ENCODE measurements at places on chromosomes 2 and 18. TPM values are rescaled to one million over a fixed set of nuclear protein-coding genes. Genes with fewer than 3 reads are reported as not detected.
A peak's percentile ranks its signal among the peaks of the same experiment; 100 is the strongest.

ZNF385B gene
- 5.5 TPM for total RNA-seq

DNA sequence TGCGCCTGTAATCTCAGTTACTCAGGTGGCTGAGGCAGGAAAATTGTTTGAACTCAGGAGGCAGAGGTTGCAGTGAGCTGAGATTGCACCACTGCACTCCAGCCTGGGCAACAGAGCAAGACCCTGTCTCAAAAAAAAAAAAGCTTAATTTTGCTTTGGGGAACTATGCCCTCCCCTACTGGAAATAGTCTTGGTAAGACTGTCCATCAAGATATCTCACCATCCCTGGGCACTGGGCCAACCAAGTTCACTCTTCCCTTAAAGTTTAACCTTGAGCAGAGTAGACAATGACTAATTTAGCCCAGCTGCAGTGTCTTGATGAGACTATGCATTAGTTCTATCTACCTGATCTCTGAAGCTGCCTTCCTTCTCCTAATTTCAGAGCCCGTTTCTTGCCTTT, 44.7 kb downstream of the ASXL2 start:
- DNase-seq: no peak
- peaks cover 17% of the 10 kb centered on the region for H3K4me1 ChIP-seq
- no peaks in the 10 kb centered on the region for H3K27me3 ChIP-seq

DNA sequence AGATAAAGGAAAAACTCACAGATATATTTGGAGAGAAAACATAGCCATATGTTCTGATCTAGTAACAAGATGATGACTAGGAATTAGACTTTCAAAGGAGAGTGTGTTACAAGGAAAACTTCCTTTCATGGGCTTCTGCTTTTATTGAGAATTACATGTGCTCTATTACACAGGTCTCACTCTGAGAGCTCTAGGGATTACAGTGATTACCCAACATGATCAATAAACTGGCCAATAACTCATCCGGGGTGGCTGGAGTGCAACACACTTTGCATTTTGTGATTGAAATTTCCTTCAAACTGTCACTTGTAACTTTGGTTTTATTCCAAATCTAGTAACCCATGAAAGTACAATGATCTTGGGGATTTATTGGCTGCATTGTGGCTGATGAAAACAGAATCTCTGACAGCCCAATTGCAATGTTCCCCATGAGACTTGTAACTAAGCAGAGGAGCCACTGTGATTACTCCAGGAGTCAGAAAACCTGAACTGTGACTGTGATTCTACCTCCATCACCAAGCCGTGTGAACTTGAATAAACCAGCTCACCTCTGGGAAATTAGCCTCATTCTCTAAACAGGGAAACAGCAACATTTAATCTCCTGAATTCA, 40.2 kb upstream of the LRRC30 start:
- H3K36me3 ChIP-seq: no peaks in the 10 kb centered on the region
- peaks cover 1% of the 10 kb centered on the region for H3K4me1 ChIP-seq
- no peak overlapping the region for H3K4me3 ChIP-seq
- H3K27ac ChIP-seq: no peak overlapping the region

ALPP gene
- total RNA-seq: not detected

DNA sequence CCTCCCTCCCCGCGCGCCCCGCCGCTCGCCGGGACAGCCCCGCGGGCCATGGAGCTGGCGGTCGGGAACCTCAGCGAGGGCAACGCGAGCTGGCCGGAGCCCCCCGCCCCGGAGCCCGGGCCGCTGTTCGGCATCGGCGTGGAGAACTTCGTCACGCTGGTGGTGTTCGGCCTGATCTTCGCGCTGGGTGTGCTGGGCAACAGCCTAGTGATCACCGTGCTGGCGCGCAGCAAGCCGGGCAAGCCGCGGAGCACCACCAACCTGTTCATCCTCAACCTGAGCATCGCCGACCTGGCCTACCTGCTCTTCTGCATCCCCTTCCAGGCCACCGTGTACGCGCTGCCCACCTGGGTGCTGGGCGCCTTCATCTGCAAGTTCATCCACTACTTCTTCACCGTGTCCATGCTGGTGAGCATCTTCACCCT, 865 bp downstream of the GALR1 start:
- peaks cover 6% of the 10 kb centered on the region for H3K4me1 ChIP-seq
- no peak for DNase-seq
- H3K27ac ChIP-seq: peak overlapping the region; percentile 73

- no peak overlapping the region for H3K27ac ChIP-seq
- DNase-seq: no peak
- no peaks in the 10 kb centered on the region for H3K36me3 ChIP-seq
These were observed 63.0 kb downstream of the NPAS2 start for GRCh38 chr2:100882645-100883613.

DNA sequence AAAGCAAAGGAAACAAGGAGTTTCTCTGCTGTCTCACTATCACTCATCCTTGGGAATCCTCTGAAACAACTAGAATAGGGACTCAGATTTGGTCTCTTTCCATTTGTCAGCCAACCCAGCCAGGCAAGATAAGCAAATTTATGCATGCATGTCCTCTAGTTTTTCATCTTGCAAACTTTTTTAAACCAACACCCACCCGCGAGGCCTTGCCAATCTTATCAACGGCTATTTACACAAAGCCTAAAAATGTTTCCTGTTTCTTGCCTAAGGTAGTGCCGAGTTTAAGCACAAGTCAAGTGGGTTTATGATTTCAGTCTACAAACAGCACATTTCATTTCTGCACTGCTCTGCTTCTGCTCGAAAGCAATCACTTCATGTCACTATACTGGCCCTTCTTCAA, 240.9 kb downstream of the STK39 start:
- H3K27me3 ChIP-seq: no peaks in the 10 kb centered on the region
- H3K4me3 ChIP-seq: no peak overlapping the region
- H3K4me1 ChIP-seq: peaks cover 24% of the 10 kb centered on the region
- no peak for DNase-seq
- H3K27ac ChIP-seq: peak overlapping the region; percentile 42
- peaks cover 25% of the 10 kb centered on the region for H3K36me3 ChIP-seq

DNA sequence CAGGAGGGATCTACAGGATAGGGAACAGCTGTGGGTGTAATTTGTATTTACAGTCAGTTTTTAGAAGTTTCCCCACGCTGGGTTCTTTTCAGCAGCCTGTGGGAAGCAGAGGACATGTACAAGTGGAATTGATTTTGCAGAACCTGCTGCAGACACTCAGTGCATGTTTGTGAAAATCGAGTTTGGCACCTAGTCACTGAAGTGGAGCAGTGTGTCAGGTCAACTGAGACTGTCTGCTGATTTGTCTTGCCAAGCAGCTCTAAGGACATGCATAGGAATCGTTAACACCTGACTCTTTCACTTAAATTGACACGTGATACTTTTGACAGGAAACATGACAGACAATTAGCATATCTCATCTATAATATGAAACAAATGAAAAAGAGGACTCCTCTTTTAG, 416.6 kb downstream of the TMX3 start:
- H3K4me3 ChIP-seq: no peak overlapping the region
- no peak overlapping the region for H3K27ac ChIP-seq
- peaks cover 6% of the 10 kb centered on the region for H3K27me3 ChIP-seq
- peaks cover 2% of the 10 kb centered on the region for H3K4me1 ChIP-seq

TCF7L1 gene
- 57.2 TPM for total RNA-seq

DNA sequence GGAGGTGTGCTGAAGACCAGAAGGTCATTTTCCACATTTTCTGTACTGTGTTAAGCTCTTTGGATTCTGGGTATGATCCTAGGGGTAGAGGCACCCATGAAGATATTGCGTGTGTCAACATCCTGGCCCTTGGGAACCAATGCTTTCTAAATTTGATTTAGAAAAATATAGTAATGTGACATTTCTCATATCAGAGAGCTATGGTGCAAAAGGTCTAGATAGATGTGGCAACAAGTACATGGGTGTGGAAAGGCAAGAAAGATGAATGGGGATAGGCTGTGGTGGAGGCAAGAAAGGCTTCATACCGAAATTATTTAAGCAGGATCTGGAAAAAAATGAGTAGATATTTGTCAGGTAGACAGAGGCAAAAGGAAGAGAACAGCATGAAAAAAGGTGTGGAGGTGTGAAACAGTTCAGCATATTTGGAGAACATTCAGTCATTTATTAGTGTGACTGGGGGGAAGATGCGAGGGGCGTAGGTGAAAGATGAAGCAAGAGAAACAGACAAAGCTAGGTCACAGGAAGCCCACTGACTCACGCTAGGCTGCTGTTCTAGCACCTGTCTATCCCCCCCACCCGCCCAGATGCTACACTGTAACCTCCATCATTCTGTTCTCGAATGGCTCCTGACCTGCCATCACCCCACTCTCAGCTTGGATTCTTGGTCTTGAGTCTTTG, 11.7 kb downstream of the DOK1 start:
- no peak overlapping the region for H3K4me3 ChIP-seq
- H3K4me1 ChIP-seq: no peaks in the 10 kb centered on the region
- no peak overlapping the region for H3K27ac ChIP-seq
- DNase-seq: no peak
- H3K36me3 ChIP-seq: no peaks in the 10 kb centered on the region
- peaks cover 38% of the 10 kb centered on the region for H3K27me3 ChIP-seq

GRCh38 chr2:55916473-55917049, 7.0 kb downstream of the EFEMP1 start:
- H3K4me3 ChIP-seq: no peak overlapping the region
- H3K27me3 ChIP-seq: no peaks in the 10 kb centered on the region
- peaks cover 1% of the 10 kb centered on the region for H3K36me3 ChIP-seq
- DNase-seq: no peak
- H3K4me1 ChIP-seq: no peaks in the 10 kb centered on the region

RGPD3 gene
- 0.38 TPM for total RNA-seq

DNA sequence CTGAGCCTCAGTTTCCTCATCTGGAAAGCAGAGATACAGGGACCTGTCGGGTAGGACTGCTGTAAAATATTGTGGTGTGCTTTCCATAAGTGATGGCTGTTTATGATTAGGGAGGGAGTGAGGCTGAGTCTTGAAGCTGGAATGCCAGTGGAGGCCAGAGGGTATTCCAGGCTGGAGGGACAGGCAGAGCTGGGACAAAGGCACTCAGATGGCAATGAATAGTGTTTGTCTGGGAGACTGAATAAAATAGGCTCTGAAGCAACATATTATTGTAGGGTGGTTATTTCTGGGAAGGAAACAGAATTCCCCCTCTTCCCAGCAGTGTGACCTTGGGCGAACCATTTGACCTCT, 120.7 kb downstream of the INHBB start:
- H3K36me3 ChIP-seq: no peaks in the 10 kb centered on the region
- no peak overlapping the region for H3K4me3 ChIP-seq
- H3K27ac ChIP-seq: peak overlapping the region; percentile 67
- peaks cover 20% of the 10 kb centered on the region for H3K4me1 ChIP-seq
- peaks cover 46% of the 10 kb centered on the region for H3K27me3 ChIP-seq
- no peak for DNase-seq

- H3K27me3 ChIP-seq: no peaks in the 10 kb centered on the region
- H3K4me1 ChIP-seq: peaks cover 46% of the 10 kb centered on the region
- DNase-seq: no peak
- H3K36me3 ChIP-seq: peaks cover 6% of the 10 kb centered on the region
- H3K4me3 ChIP-seq: no peak overlapping the region
- peak overlapping the region; percentile 54 for H3K27ac ChIP-seq
These were observed 133.0 kb upstream of the EML6 start for GRCh38 chr2:54590216-54591120.

DNA sequence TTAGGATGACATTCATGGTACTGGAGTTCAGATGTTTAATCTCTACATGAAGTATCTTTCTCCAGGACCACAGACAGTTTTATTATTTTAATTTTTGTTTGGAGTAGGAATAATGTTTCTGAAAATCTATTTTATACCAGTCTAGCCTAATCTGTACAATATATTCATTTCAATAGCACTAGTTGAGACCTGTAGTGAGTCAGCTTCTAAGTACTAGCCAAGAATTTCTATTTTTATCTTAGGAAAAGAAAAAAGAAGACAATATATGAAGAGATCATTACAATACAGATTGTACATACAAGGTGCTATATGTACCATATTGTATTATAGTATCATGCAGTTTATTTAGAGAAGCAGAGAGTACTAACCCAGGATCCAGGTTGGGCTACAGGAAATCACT, 826.9 kb upstream of the PIK3C3 start:
- H3K27ac ChIP-seq: no peak overlapping the region
- H3K27me3 ChIP-seq: no peaks in the 10 kb centered on the region
- no peak overlapping the region for H3K4me3 ChIP-seq
- H3K36me3 ChIP-seq: no peaks in the 10 kb centered on the region

DNA sequence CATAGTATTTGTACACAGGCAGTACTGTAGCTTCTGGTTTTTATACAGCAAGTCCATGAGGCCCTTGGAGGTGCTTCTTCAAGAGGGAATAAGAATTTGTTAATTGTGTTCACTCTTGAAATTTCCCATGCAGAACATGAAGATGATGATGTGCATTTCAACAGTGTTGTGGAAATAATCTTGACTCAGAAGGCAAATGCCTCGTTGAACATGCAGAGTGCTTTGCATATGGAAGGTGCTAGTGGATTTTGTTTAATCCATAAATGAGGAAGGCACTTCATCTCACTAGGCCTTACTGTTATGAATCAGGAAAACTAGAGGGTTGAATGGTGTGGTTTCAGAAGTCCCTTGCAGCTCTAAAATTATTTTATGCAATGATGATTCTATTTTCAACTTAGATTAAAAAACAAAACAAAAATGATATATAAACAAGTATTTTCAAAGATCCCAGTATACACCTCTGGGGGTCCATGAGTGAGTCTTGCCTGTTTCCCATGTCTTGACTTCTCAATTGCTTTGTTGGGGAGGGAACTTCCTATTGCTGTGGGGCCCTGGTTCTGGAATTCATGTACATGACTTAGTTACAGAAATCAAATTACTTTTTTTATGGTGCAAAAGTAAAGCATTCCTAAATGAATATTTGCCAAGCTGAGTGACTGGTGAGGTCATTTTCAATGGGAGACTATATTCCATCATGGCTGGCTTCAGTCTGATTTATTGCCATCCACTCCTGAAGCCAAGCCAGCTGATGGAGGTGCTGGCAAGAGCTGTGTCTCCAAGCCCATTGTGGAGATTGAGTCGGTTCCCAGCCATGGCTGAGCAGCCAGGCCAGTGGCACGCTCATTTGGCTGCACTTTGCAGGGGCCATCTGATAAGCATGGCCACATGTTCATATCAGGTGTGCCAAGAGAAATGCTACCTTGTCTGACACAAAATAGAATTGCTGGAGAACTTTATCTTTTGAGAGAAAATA, 56.5 kb downstream of the MGAT5 start:
- no peak for DNase-seq

GRCh38 chr2:240124651-240125030, 11.5 kb downstream of the COPS9 start:
- H3K27me3 ChIP-seq: no peaks in the 10 kb centered on the region
- no peak for DNase-seq
- peaks cover 5% of the 10 kb centered on the region for H3K36me3 ChIP-seq
- no peak overlapping the region for H3K4me3 ChIP-seq
- H3K4me1 ChIP-seq: no peaks in the 10 kb centered on the region

ACTG2 gene
- 0.19 TPM for total RNA-seq

DNA sequence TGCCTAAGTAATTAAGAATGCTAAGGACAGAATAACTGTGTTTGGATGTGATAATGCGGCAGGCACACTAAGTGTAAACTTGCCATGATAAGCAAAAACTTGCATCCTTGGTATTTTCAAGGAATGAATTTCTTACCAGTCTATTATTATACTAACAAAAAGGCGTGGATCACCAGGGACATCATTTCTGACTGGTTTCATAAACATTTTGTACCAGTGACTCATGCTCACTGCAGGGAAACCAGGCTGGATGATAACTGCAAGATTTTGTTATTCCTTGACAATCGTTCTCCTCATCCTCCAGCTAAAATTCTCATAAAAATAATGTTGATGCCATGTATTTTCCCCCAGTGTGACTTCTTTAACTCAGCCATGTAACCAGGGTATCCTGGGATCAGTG, 289.5 kb downstream of the CDCA7 start:
- no peak for DNase-seq
- H3K27ac ChIP-seq: no peak overlapping the region
- H3K4me3 ChIP-seq: no peak overlapping the region
- H3K27me3 ChIP-seq: peaks cover 3% of the 10 kb centered on the region

- no peak for DNase-seq
- peaks cover 13% of the 10 kb centered on the region for H3K4me1 ChIP-seq
- H3K4me3 ChIP-seq: no peak overlapping the region
- peaks cover 16% of the 10 kb centered on the region for H3K27me3 ChIP-seq
These were observed 85.3 kb downstream of the CAPN13 start for GRCh38 chr2:30721668-30722647.

ADAM23 gene
- total RNA-seq: 19.9 TPM
